ENCODE measurements at places on chromosomes 1 and 21. TPM values are rescaled to one million over a fixed set of nuclear protein-coding genes. Genes with fewer than 3 reads are reported as not detected.

DNA sequence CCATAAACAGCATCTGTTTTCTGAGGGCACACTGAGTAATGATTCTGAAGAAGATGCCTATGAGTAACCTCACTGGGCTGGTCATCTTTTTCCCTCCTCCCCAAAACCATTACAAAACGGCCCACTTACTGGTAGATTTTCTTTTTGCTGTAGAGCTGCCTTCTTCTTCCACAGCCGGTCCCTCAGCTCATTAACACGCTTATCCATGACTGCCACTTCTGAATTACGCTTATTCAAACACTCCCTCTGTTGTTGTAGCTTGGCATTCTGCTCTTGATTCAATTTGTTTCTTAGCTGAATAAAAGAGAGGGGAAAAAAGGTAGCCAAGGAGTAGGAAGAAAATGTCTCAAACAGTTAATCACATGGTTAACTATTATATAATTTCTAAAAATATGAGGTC, 43.1 kb downstream of the TP53BP2 start:
- H3K27ac ChIP-seq = no peak overlapping the region
- DNase-seq = no peak
- no peaks in the 10 kb centered on the region for H3K36me3 ChIP-seq

The GBP2 gene
- total RNA-seq = not detected

- no peak overlapping the region for H3K27ac ChIP-seq
- H3K4me1 ChIP-seq = no peaks in the 10 kb centered on the region
- DNase-seq = no peak
- no peak overlapping the region for H3K4me3 ChIP-seq
- no peaks in the 10 kb centered on the region for H3K27me3 ChIP-seq
Observed at GRCh38 chr1:205928317-205928716, 14.9 kb downstream of the SLC26A9 start.

DNA sequence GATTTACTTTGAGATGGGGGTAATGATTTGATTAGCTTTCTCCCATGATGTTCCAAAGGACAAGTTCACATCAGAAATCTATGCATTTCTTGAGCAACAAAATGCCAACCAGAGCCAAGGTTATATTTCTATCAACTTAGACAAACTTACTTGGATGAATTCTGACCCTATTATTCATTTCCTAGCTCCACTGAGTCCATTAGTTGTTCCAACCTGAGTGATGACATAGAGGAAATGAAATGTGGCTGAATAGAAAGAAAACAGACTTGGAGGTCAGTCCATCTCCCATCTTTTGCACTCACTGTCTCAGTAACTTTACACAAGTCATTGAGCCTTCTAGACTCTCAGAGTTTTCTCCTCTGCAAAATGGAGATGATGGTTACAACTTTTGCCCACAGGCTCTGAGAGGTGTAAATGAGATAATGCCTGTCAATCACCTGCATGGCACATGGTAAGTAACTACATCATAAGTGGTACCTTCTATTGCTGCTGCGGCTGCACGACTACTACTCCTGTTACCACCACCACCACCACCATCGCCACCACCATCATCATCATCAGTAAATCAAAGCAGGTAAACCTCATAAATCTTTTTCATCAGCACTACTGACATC, 98.2 kb downstream of the PTPN14 start:
- H3K27ac ChIP-seq = peak overlapping the region; percentile 98
- H3K4me1 ChIP-seq = peaks cover 81% of the 10 kb centered on the region

The LYST gene
- 7.8 TPM for total RNA-seq

The ZNF648 gene
- not detected for total RNA-seq

GRCh38 chr1:228927946-228928898, 192.9 kb downstream of the RHOU start:
- no peak for DNase-seq
- H3K27me3 ChIP-seq = no peaks in the 10 kb centered on the region
- no peak overlapping the region for H3K4me3 ChIP-seq
- H3K36me3 ChIP-seq = no peaks in the 10 kb centered on the region
- H3K4me1 ChIP-seq = no peaks in the 10 kb centered on the region

- no peaks in the 10 kb centered on the region for H3K4me1 ChIP-seq
- no peaks in the 10 kb centered on the region for H3K27me3 ChIP-seq
- no peak for DNase-seq
- no peak overlapping the region for H3K4me3 ChIP-seq
- no peak overlapping the region for H3K27ac ChIP-seq
- H3K36me3 ChIP-seq = no peaks in the 10 kb centered on the region
Observed at GRCh38 chr1:64084451-64084850, 119.0 kb upstream of the UBE2U start.

DNA sequence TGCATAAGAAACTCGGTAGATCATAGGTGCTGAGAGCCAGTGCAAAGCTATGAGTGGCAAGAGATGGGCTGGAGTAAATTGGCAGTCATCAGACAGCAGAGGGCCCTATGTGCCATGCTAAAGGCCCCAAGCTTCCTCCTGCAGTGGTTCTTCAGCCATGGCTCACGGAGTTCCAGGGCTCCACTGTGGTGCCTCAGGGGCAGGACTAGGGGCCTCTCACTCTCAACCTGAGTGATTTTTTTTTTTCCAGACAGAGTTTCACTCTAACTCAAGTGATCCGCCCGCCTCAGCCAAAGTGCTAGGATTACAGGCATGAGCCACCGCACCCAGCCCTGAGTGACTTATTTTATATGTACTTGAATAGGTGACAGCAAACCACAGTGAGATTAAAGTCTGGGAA, 10.4 kb upstream of the GJA8 start:
- H3K27ac ChIP-seq = no peak overlapping the region
- H3K4me1 ChIP-seq = no peaks in the 10 kb centered on the region
- no peaks in the 10 kb centered on the region for H3K27me3 ChIP-seq
- no peak overlapping the region for H3K4me3 ChIP-seq
- H3K36me3 ChIP-seq = no peaks in the 10 kb centered on the region

DNA sequence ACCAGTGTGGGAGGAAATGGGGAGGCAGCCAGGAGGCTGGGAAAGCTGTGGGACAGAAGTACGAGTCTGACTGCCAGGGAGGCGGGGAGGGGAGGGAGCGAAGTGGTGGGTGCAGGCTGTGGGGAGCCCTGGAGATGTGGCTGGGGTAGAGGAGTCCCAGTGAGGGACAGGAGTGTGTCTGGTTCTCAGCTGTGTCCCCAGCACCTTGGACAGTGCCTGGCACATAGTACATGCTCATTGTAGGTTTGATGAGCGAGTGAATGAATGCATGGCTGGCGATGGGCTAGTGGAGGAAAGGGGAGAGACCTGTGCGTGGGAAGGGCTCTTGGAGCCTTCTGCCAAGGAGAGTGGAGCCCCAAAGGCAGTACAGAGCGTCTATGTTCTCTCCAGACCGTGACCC, 104.1 kb downstream of the SIK1 start:
- no peaks in the 10 kb centered on the region for H3K27me3 ChIP-seq
- no peaks in the 10 kb centered on the region for H3K36me3 ChIP-seq
- H3K27ac ChIP-seq = no peak overlapping the region
- peak; percentile 69 for DNase-seq
- H3K4me3 ChIP-seq = no peak overlapping the region

The PPFIA4 gene
- not detected for total RNA-seq

GRCh38 chr1:67771152-67771551, 62.1 kb downstream of the GNG12 start:
- DNase-seq = peak; percentile 58
- H3K27me3 ChIP-seq = no peaks in the 10 kb centered on the region
- H3K36me3 ChIP-seq = no peaks in the 10 kb centered on the region
- H3K27ac ChIP-seq = no peak overlapping the region
- H3K4me3 ChIP-seq = no peak overlapping the region

The DPH2 gene
- total RNA-seq = 42.2 TPM

- no peak overlapping the region for H3K4me3 ChIP-seq
- no peak for DNase-seq
- no peak overlapping the region for H3K27ac ChIP-seq
- no peaks in the 10 kb centered on the region for H3K36me3 ChIP-seq
- H3K27me3 ChIP-seq = no peaks in the 10 kb centered on the region
- H3K4me1 ChIP-seq = no peaks in the 10 kb centered on the region
Observed at GRCh38 chr1:73593364-73593763, 604.6 kb downstream of the LRRIQ3 start.

The EPHA10 gene
- not detected for total RNA-seq

The DSCAM gene
- total RNA-seq = not detected

The PODN gene
- total RNA-seq = not detected

DNA sequence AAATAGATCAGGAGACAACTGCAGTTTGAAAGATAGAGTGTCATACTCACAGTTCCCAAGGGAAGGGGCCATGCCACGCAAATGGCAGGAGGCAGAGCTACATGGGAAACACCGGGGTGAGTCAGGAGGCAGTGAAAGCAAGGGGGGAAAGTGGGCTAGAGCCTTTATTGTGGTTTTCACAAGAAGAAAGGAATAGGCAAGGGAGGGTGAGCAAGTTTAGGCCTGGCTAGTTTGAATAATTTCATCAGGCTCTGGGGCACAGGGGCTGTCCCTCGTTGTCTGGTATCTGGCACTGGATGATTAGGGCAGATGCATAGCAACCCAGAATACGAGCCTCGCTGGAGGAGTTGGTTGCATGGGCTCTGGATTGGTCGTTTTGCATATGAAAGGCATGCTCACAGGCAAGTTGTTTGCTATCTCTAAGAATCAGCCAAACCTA, 17.0 kb upstream of the ITLN2 start:
- H3K27me3 ChIP-seq = no peaks in the 10 kb centered on the region
- H3K4me3 ChIP-seq = no peak overlapping the region
- no peaks in the 10 kb centered on the region for H3K36me3 ChIP-seq
- H3K27ac ChIP-seq = no peak overlapping the region
- DNase-seq = no peak

DNA sequence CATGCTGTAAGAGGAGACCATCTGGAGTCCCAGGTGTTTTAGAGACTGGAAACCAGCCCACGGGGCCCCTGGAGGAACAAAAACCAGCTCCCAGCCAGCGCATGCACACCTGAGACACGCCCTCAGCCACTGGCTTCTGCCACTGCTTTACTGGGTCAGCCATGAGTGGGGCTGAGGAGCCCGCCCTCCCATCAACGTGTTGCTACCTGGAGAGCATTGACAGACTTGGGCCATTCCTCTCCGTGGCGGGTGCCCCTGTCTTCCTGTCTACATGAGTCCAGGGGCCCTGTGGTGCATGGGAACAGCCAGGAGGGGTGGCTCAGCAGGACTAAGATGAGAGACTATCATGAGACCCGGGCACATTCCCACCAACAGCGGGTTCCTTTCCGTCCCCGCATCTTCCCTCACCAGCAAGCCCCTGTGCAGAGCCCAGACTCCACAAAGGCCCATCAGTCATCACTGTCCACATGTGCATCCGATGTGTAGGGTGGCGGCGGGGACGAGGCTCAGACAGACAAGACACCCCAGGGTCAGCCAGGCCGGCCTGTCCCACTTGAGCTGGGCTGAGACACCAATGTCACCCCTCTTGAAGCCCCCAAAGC, 45.4 kb upstream of the POFUT2 start:
- DNase-seq = no peak
- no peak overlapping the region for H3K4me3 ChIP-seq
- no peak overlapping the region for H3K27ac ChIP-seq

- no peaks in the 10 kb centered on the region for H3K4me1 ChIP-seq
- DNase-seq = no peak
- no peaks in the 10 kb centered on the region for H3K36me3 ChIP-seq
- H3K27ac ChIP-seq = no peak overlapping the region
Observed at GRCh38 chr1:25622531-25622930, 5.9 kb downstream of the MAN1C1 start.

The CAPN9 gene
- not detected for total RNA-seq

GRCh38 chr1:217078078-217078690, 355.0 kb upstream of the ESRRG start:
- no peak overlapping the region for H3K27ac ChIP-seq
- no peaks in the 10 kb centered on the region for H3K36me3 ChIP-seq
- DNase-seq = no peak
- H3K27me3 ChIP-seq = no peaks in the 10 kb centered on the region

DNA sequence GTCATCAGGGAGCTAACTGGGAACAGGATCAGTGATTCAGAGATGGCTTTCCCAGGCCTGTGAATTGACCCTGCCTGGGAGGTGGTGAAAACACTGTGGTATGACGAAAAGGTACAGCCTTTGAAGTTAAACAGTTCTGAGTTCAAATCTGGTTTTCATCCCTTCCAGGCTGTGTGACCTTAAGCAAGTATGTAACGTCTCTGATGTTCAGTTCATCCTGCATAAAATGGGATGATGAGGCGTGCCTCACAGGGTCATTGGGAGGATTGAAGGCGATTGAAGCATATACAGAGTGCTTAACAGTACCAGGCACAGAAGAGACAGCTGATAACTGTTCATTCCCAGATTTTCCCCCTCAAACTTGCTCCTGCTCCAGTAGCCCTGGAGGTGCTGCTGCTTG, 11.0 kb downstream of the KCNC4 start:
- H3K27ac ChIP-seq = no peak overlapping the region
- no peak for DNase-seq
- no peaks in the 10 kb centered on the region for H3K27me3 ChIP-seq
- H3K4me3 ChIP-seq = no peak overlapping the region
- H3K36me3 ChIP-seq = no peaks in the 10 kb centered on the region

The TMCO1 gene
- total RNA-seq = 40.2 TPM

GRCh38 chr21:41478319-41479177, 29.4 kb downstream of the TMPRSS2 start:
- H3K4me3 ChIP-seq = no peak overlapping the region
- no peaks in the 10 kb centered on the region for H3K4me1 ChIP-seq
- H3K36me3 ChIP-seq = no peaks in the 10 kb centered on the region
- H3K27ac ChIP-seq = no peak overlapping the region
- no peak for DNase-seq

GRCh38 chr1:121517586-121518230, 332.9 kb downstream of the SRGAP2C start:
- H3K27ac ChIP-seq = peak overlapping the region; percentile 100
- H3K27me3 ChIP-seq = no peaks in the 10 kb centered on the region
- peak; percentile 77 for DNase-seq
- H3K4me3 ChIP-seq = peak overlapping the region; percentile 85
- peaks cover 60% of the 10 kb centered on the region for H3K4me1 ChIP-seq

- H3K36me3 ChIP-seq = no peaks in the 10 kb centered on the region
- H3K27me3 ChIP-seq = no peaks in the 10 kb centered on the region
- no peak overlapping the region for H3K4me3 ChIP-seq
- DNase-seq = peak; percentile 74
- H3K27ac ChIP-seq = no peak overlapping the region
Observed at GRCh38 chr1:40438391-40439015, 11.8 kb upstream of the ZFP69B start.

The S100A7A gene
- total RNA-seq = not detected

- no peaks in the 10 kb centered on the region for H3K36me3 ChIP-seq
- H3K4me1 ChIP-seq = peaks cover 9% of the 10 kb centered on the region
- peak; percentile 92 for DNase-seq
- no peak overlapping the region for H3K27ac ChIP-seq
- no peaks in the 10 kb centered on the region for H3K27me3 ChIP-seq
Observed at GRCh38 chr1:11645670-11646265, 8.5 kb downstream of the FBXO2 start.

The FOXO6 gene
- 0.51 TPM for total RNA-seq

The DIO1 gene
- not detected for total RNA-seq

DNA sequence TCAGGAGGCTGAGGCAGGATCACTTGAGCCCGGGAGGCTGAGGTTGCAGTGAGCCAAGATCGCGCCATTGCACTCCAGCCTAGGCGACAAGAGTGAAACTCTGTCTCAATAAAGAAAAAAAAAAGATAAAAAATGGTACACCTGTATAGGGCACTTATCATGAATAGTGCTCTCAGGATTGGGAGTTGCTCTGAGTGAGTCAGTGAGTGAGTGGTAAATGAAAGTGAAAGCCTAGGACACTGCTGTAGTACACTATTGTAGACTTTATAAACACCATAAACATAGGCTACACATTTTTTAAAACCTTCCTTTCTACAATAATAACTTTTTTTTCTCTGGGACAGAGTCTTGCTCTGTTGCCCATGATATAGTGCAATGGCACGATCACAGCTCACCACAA, 16.8 kb downstream of the PHTF1 start:
- H3K4me3 ChIP-seq = no peak overlapping the region
- no peaks in the 10 kb centered on the region for H3K27me3 ChIP-seq
- peaks cover 52% of the 10 kb centered on the region for H3K4me1 ChIP-seq
- peaks cover 53% of the 10 kb centered on the region for H3K36me3 ChIP-seq

The ASAP3 gene
- total RNA-seq = 0.60 TPM

The TDRD5 gene
- not detected for total RNA-seq

The LDLRAD1 gene
- total RNA-seq = not detected

The AADACL4 gene
- not detected for total RNA-seq

All from Karpas-422 (cell line).